Activated CD8-positive, alpha-beta memory T cell treated with anti-CD3 and anti-CD28 coated beads for 4 hours (primary cell): ENCODE measurements at places on chromosomes 7 and 10.

DNA sequence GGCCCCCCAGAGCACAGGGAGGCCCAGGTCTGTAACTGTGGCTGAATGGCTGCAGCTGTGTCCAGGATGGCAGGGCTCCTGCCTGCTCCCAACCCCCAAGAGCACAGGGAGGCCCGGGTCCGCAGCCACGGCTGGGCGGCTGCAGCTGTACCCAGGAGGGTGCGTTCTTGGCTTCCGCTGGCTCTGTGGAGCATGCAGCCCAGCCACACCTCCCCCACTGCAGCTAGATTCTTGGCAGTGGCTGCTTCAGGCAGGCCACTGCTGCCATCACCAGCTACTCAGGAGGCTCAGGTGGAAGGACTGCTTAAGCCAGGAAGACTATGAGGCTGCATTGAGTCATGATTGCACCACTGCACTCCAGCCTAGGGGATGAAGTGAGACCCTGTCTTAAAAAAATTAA is 27.9 kb downstream of the C7orf25 start:
- no peak for DNase-seq

DNA sequence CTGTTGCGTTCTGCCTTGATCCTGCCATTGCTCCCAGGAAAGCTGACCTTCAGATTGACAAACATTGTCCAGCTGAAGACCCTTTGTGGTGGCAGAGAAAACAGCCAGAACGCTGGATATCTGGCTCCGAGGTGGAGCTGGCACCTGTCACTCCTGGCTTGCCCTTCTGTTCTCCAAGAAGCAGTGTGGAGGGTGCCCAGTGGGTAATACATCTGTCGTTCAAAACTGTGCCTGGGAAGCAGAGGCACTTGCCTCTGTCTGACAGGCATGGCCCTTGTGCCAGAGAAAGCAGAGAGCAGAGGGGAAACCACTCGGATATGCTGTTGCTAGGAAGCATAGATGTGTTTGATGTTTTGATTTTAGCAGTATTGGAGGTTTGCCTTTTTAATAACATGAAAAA is 231.4 kb downstream of the BMPER start:
- no peak for DNase-seq

GRCh38 chr10:34612446-34612845 is 202.7 kb downstream of the PARD3 start:
- DNase-seq: no peak

- no peak for DNase-seq
Observed at GRCh38 chr10:3756360-3756740, 28.7 kb downstream of the KLF6 start.

- no peak for DNase-seq
Observed at GRCh38 chr10:58531084-58531695, 18.5 kb downstream of the BICC1 start.

- DNase-seq: no peak
Observed at GRCh38 chr10:44963772-44964633, 4.4 kb downstream of the RASSF4 start.

GRCh38 chr7:94436018-94436604 is 41.4 kb downstream of the COL1A2 start:
- peak; percentile 24 for DNase-seq

- DNase-seq: no peak
Observed at GRCh38 chr7:6536262-6537260, 14.7 kb downstream of the GRID2IP start.

DNA sequence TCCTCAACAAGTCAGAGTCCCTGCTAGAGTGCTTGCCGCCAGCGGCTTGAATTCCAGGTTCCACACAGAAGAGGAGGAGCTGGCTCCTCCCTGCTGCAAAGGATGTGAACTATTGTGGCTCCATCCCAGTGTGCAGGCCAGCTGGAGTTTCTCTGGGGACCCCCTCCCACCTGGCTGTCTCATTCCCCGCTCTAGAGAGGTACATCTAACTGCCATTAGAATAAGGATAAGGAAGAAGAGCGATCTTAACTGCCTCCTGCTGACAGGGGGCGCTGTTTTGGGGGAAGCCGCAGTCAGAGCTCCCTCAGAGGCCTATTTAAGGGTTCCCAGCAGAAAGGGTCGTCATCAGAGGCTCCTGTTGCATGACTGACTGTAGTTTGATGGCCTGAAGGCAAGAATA is 40.8 kb upstream of the HECW1 start:
- no peak for DNase-seq

DNA sequence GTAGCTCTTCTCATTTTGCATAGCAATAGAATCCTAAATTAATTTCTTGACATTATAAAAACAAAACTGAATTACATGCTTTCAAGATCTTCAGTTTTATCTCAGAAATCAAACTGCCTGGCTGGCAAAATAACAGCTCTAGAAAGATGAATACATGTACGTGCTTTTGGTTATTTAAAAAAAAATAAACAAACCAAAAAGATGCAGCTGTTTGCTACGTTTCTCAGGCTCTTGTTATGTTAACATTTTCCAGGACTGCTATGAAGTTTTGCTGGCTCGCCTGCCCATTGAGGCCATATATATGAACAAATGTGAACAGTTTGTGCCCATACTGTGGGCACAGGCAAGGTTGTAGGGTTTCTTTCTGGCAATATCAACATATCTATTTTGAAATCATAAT is 86.6 kb downstream of the ODAD2 start:
- no peak for DNase-seq

- no peak for DNase-seq
Observed at GRCh38 chr7:22183522-22184280, 173.3 kb downstream of the RAPGEF5 start.

DNA sequence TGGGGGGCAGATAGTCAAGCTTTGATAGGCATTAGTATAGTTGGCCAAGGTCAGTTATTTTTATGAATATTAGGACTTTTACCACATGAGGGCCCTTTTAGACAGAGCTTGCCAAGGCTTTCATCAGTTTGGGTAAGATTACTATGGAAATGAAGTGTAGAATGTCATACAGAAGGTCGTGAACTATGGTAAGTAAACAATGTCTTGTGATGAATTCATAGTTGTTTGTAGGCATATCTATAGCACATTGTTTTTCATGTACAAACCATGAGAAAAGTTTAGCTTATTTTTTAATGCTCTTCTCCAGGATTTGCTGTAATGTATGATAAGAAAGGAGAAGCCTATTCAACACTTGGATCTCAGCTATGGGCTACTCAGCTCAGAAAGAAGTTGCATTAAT is 4.3 kb downstream of the OR2A2 start:
- no peak for DNase-seq

DNA sequence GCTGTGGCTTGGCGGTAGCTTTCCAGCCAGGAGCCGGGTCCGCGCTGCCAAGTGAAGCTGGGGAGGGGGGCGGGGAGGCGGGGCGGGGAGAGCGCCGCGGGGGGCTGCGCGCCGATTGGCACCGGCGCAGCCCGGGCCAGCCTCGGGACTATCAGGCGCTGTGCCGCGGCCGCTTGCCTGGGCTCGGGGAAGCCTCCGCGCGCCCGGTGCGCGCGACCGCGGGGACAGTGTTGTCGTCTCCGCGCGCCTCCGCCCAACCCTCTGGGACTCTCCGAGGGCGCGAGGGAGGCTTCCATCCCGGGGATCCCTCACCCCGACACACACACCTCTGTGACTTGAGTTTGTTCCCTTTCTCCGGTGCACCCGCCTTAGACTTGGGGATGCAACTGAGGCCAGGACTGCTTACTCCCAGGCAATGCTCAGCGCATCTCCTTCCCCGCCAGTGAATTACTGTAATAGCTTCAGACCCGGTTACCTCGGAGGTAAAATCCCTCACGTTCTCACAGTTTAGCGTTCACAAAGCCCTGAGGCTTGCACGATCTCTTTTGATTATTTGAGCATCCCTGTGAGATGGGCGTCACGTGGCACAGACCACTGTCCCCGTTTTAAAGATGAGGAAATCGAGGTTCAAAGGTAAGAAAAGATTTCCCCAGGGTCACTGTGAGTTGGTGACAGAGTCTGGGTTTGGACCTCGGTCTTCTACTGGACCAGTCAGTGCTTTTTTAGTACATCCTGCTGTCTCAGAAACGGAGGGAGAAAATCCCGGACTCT is at the start of gene NKX1-2:
NKX1-2 (minus strand) TSS at position 24 of the 771 bp plus-strand sequence. CDS start 92 bp downstream, outside the sequence.
- DNase-seq: no peak

DNA sequence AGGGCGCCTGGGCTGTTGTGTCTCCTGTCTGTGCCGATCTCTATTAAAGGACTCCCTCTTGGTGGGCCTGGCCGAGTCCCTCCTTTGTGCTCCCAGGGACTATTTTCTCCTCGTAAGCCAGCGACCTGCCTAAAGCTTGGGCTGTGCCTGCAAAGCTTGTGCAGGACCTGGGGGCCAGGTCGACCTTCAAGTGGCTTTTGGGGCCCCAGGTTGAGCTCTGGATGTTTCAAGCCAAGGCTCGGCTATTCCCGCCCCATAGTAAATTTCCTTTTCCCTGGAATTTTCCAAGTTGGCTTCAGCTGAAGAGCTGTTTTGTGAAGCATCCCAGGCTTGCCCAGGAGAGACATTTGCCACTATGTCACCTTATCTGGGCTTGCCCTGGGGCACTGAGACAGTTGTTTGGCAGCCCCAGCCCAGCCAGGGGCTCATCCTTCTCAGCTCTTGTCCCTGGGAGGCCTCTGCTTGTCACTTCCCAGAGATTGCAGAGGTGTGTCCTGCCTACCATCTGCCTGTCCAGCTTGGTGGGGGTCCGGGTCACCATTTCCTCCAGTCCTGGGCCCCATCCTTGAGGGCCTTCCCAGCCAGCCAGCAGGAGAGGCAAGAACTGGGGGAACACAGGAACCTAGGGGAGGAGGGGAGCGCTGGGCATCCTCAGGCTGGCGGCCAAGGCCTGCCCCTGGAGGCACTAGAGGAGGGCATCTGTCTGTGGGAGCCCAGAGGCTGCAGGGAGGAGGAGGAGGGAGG is 20.2 kb downstream of the ZMIZ2 start:
- no peak for DNase-seq

- no peak for DNase-seq
Observed at GRCh38 chr10:116490028-116490662, 55.6 kb upstream of the PNLIP start.

DNA sequence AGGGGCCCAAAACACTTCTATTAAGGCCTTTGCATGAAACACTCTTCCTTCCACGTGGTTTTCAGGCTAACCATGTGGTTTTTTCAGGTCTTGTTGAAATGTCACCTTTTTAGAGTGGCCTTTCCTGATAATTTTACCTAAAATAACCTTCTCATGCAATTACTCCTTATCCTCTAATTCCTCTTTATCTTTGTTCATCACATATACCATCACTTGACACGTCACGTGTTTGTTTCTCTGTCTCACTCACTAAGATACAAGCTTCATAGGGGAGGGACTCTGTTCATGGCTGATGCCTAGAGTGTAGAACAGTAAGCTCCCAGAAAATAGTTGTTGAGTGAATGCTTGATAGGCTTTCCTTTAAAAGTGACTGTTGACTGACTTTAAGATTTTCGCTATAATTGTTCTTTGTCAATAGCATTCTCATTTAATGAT is 63.7 kb downstream of the ST7 start:
- DNase-seq: no peak

DNA sequence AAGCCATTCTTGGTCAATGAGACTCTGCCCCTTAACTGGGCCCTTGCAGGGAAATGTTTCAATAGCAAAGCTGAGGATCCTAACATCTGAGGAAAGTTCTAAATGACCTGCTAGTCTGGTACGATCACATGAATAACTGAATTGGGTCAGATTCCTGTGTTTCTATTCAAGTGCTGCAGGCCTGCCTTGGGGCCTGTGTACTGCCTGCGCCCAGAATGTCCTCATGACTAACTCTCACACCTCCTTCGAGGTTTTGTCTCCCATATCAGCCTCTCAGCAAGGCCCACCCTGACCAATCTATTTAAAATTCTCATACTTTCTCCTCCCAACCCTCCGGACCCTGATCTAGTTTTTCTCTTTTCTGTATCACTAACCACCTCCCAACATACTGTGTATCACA is 4.4 kb downstream of the JAZF1 start:
- DNase-seq: no peak

GRCh38 chr10:22831586-22831985 is 96.3 kb upstream of the ARMC3 start:
- DNase-seq: no peak

- DNase-seq: no peak
Observed at GRCh38 chr10:78875932-78876331, 192.8 kb upstream of the ZMIZ1 start.

DNA sequence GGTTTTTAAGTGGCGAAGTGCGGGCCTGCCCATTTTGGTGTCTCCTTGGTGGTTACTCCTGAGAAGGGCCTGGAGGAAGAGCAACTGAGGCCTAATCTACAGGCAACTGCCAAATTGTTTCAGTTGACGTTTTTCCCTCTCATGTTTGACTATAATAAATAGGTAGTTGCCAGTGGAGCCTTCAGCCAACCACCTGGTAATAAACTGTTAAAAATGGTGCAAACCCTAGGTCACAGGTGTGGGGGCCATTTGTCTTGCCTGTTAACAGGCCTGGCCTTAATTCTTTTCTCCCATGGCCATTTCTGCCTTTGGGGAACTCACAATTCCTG is 3.7 kb downstream of the IKZF1 start:
- no peak for DNase-seq

- no peak for DNase-seq
Observed at GRCh38 chr7:132646052-132646451, 69.8 kb upstream of the PLXNA4 start.

GRCh38 chr10:47256751-47257336 is 43.2 kb upstream of the GDF10 start:
- no peak for DNase-seq

DNA sequence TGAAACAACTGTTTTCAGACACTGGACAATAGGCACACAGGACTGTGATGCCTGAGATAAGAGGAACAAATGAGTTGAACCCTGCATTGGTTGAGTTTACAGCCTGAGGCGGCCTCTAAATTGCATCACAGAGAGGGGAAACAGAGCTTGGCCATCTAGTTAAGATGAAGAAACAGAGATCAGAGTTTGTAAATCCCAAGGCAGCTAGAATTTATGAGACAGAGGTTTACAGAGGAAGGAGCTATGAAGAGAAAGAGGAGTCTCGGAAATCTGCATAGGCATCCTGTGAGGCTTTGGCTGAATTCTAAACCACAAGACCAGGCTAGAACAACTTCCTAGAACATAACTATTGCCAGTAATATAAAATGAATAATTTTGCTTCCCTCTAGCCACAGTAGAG is 41.0 kb upstream of the OIT3 start:
- DNase-seq: no peak

- no peak for DNase-seq
Observed at GRCh38 chr7:158309868-158310763, 277.5 kb downstream of the PTPRN2 start.

- no peak for DNase-seq
Observed at GRCh38 chr10:89992575-89992974, 291.2 kb downstream of the KIF20B start.
